PC-9 (cell line): ENCODE measurements at places on chromosomes 2 and 18. TPM values are rescaled to one million over a fixed set of nuclear protein-coding genes. Genes with fewer than 3 reads are reported as not detected.
A peak's percentile ranks its signal among the peaks of the same experiment; 100 is the strongest.

The CLK1 gene
- 38.5 and 57.0 TPM in 2 replicates for total RNA-seq

GRCh38 chr2:97718942-97719341 lies 5.6 kb downstream of the ZAP70 start:
- DNase-seq, result no peak

The RTP5 gene
- total RNA-seq, result not detected in 2 replicates

- DNase-seq, result no peak
These were observed 135.8 kb downstream of the COPS8 start for GRCh38 chr2:237221443-237221842.

- no peak for DNase-seq
These were observed 90.9 kb downstream of the LOXHD1 start for GRCh38 chr18:46566111-46566510.

DNA sequence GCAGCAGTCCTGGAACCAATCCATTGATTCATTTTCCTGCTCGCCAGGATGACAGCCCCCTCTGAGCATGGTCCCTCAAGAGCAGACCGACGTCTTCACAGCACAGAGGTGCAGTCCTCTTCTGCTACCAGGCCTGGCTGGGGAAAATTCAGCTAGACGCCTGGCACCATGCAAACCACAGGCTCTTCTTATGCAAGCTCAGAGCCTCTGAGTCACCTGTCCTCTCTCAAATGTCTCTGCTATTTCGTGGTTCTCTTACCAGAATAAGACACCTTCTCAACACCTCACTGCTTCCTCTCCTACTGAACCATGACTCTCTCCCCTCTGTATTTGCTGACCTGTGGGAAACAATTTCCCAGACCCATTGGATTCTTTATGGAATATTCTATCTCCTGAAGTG lies 79.8 kb upstream of the CYRIA start:
- peak; percentile 77 for DNase-seq

The HOXD1 gene
- total RNA-seq, result not detected in 2 replicates

GRCh38 chr2:209496586-209496982 lies 72.7 kb downstream of the MAP2 start:
- DNase-seq, result no peak

The RAD51AP2 gene
- total RNA-seq, result not detected in 2 replicates

GRCh38 chr2:8224347-8225190 lies 457.3 kb upstream of the ID2 start:
- no peak for DNase-seq

GRCh38 chr2:60550178-60550983 lies 3.1 kb downstream of the BCL11A start:
- DNase-seq, result no peak

The NR4A2 gene
- total RNA-seq, result 2.3 and 3.0 TPM in 2 replicates

- DNase-seq, result peak; percentile 47
These were observed at the start of gene CREG2 for GRCh38 chr2:101387151-101387834. CREG2 (minus strand) TSS chr2:101387503; CDS start chr2:101387457, 46 bp downstream.

GRCh38 chr18:62741584-62741983 lies 26.2 kb downstream of the PHLPP1 start:
- no peak for DNase-seq

The RNF125 gene
- total RNA-seq, result 0.15 and 0.85 TPM in 2 replicates

DNA sequence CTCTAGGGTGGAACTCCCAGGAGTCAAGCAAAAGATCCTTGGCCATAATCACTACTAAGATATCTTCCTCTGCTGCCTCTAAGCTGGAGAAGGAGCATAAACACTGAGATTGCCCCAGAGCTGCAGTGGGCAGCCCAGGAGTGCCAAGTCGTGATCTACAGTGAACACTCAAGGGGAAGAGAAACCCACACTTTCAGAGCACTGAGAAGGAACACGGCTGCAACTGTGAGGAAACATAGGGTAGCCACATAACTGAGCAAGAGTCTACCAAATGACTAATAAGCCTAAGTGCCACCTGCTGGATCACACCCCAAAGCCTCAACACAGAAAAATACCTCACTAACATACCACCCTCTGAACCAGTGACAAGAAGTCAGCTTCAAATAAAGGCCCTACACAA lies 79.6 kb upstream of the RAB12 start:
- DNase-seq, result no peak

The HDAC4 gene
- total RNA-seq, result 61.5 and 79.7 TPM in 2 replicates

- no peak for DNase-seq
These were observed 219.8 kb downstream of the PTGR3 start for GRCh38 chr18:74989134-74989533.

The NT5DC4 gene
- total RNA-seq, result 6.1 and 6.5 TPM in 2 replicates

- no peak for DNase-seq
These were observed 100.1 kb downstream of the NAB1 start for GRCh38 chr2:190748966-190749365.

The AP1S3 gene
- 61.3 and 73.3 TPM in 2 replicates for total RNA-seq

DNA sequence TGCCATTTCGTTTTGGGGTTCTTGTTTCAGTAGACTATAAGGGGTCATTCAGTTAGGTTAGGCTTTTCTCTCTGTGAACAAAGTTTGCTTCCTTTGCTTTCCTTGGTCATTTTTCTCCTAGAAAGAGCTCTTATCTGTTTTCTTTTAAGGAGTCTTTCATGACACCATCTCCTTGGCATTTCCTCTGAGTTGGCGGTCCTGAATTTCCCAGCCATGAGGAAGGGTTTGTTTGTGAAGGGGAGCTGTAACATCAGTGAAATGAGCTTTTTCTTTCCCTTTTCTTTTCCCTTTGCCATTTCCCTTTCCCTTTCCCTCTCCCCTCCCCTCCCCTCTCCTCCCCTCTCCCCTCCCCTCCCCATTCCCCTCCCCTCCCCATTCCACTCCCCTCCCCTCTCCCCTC lies 61.7 kb downstream of the MAP4K4 start:
- DNase-seq, result peak; percentile 55

DNA sequence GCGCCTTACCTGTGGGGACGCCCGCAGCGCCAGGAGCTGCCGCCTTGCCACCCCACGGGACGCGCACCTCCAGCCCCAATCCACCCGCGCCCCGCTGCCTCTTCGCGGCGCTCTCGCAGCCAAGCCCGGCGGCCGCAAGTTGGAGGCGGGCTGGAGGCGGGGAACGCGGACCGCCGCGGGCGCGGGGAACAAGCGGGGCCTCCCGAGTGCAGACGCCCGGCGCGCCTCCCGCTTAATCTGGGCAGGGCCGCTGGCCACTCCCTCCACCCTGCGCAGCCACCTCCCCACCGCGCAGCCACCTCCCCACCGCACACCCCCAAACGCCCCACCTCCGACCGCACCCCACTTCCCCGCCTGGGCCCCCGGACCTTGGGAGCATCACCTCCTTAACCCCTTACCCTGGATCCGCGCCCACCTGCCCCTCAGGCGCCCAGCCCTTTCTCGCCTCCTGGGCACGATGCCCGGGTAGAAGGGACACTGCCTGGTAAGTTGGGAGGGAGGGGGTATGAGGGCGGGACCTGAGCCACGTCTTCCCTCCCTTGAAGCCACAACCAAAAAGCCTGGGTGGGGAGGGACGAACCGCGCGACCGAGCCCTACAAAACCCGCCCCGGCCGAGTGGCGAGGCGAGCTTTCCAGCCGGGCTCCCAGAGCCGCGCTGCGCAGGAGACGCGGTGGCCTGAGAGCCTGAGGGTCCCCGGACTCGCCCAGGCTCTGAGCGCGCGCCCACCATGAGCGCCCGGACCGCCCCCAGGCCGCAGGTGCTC lies at the start of the genes COL4A3 and COL4A4:
TSS of gene COL4A3 (plus strand) at position 627 of the 765 bp plus-strand sequence. CDS start at position 730, 103 bp downstream.
TSS of gene COL4A4 (minus strand) at position 208 of the 765 bp plus-strand sequence. CDS start 16,722 bp downstream, outside the sequence.
- peak; percentile 64 for DNase-seq

The RESP18 gene
- not detected in 2 replicates for total RNA-seq

The STK16 gene
- total RNA-seq, result 39.6 and 47.2 TPM in 2 replicates

GRCh38 chr2:61272421-61273070 lies 110.6 kb downstream of the C2orf74 start:
- DNase-seq, result no peak

GRCh38 chr18:8611916-8612576 lies 2.8 kb downstream of the RAB12 start:
- DNase-seq, result peak; percentile 76

GRCh38 chr2:237459741-237460174 lies 27.3 kb upstream of the MLPH start:
- peak; percentile 66 for DNase-seq

The LDLRAD4 gene
- total RNA-seq, result 1.2 and 1.7 TPM in 2 replicates

The UGT1A4 gene
- total RNA-seq, result 73.6 and 93.0 TPM in 2 replicates

DNA sequence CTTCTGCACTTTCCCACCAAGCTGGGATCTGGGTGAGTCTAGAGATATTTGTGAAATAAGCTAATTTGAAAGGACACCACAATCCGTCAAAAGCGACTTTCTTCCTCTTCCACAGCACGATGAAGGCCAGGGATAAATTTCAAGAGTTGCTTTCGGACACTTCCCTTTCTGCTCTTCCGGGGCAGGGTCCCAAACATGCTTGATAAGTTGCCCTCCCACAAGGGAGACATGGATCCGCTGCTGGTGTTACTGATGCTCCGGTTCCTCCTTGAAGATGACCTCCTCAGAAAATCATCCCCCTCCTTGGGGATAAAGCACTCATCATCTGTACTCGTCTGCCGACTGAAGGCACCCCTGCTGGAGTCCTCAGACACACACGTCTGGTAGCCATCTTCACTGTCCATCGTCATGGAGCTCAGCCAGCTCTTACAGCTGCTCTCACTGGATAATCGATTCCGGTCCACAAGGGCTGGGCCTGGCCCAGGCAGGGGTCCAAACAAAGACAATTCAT lies 28.2 kb downstream of the CYTIP start:
- no peak for DNase-seq

The DYSF gene
- total RNA-seq, result 10.6 and 12.2 TPM in 2 replicates
